ENCODE measurements at places on chromosomes 4 and X.

GRCh38 chrX:53281963-53282695 lies 745 bp upstream of the IQSEC2 start:
- peak; percentile 44 for DNase-seq

- no peak for DNase-seq
Measured at GRCh38 chrX:131264053-131264452, 25.1 kb downstream of the IGSF1 start.

DNA sequence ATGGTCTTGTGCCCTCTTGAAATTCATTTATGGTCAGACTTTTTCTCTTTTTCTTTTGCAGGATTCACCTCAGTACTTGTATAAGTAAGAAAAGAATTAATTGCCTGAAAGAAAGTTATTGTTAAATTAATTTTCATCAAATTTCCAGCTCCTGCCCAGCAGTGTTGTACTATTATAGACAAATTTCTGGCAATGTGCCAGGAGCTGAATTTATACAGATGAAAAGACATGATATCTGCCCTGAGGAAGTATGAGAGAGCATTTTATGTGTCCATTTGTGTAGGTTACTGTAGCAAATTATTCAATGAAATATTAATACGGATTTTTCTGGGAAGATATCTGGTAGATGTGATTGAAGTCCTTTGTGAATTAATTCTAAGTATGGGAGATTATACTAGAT lies 2371.5 kb upstream of the TENM3 start:
- no peak for DNase-seq

- peak; percentile 36 for DNase-seq
Measured at GRCh38 chr4:25938787-25939186, 24.8 kb downstream of the SMIM20 start.

DNA sequence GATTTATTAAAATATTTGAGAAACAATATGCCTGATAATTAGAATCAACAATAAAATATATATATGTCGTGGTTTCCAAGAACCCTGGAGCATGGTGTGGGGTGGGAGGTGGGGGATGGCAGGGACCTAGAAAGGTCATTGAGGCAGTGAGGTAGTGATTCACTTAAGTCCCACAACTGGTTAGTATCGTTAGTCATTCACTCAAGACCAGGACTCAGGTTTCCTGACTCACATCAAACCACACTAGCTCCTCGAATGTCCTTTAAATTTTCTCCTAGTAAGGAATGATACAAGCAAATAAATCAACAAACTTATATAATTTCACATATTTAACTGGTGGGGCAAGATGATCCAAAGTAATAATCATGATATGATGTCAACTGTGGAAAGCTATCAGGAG lies 158.8 kb upstream of the AADAT start:
- DNase-seq: peak; percentile 38

DNA sequence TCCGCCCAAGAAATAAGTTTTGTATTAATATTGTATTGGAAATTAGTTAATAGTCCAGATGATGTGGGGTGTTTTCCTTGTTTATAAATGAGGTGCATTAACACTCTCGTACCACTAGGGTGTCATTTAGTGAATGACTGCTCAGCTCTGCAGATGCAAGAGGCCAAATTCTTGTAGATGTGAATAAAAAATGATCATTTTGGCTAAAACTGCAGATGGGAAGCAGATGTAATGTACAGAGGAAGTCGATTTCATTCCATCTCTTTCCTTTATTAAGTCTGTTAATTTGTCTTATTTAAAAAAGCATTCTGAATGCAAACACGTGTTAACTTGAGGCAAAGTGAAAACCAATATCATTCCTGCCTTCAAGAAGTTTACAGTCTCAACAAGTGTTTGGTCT lies 108.1 kb downstream of the DHX15 start:
- DNase-seq: peak; percentile 60

DNA sequence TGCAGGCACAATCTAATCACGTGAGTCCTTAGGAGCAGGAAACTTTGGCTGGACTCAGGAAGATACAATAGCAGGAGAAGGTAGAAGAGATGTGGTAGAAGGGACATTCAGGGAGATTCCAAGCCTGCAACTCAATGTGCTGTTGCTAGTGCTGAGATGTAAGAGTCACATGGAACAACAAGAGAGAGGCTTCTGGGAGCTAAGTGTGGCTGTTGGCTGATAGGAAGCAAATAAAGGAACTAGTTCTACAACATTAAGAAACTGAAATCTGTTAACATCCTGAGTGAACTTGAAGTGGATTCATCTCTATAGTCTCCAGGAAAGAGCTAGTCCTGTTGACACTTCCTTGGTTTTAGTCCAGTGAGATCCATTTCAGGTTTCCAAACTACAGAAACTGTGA lies 1207.4 kb downstream of the ADGRL3 start:
- no peak for DNase-seq

- DNase-seq: no peak
Measured at GRCh38 chr4:17476853-17477252, 35.0 kb downstream of the QDPR start.

DNA sequence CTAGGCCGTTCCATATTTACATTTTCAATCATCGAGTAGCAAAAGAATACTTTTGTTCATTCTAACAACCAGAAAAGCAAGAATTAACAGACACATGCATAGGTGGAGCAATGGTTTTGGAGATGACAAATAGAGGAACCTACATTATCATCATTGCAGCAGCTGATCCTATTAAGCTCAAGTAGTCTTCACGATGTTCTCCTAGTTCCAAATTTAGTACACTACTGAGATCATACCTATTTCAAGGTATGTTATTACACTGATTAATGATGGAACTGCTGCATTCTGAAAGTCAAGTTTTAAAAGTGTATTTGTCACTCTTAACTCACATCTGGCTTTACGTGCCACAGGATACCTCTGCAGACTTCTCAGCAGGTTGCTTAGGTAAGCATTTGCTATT lies 87.4 kb downstream of the ADGRA3 start:
- DNase-seq: no peak

GRCh38 chr4:147388018-147388417 lies 92.9 kb upstream of the EDNRA start:
- peak; percentile 28 for DNase-seq

GRCh38 chr4:106718548-106718947 lies 317.6 kb downstream of the DKK2 start:
- DNase-seq: no peak

DNA sequence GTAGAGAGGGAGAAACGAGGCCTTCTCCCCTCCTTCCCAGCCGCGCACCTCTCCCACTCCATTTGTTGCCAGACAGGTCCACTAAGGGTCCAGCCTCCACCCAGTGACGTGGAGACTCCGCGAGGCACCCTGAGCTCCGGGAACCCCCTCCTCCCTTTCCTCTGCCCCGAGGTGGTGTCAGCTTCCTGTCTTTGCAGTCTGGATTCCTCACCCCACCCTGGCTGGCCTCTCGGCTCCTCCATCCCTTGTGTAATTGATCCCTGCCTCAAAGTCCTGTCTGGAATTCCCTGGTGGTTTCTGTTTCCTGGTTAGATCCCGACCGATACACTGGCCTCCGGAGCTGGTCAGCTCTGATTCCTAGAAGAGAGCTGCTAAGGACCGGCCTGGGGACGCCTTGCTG lies 105.9 kb upstream of the SCOC start:
- DNase-seq: peak; percentile 72

DNA sequence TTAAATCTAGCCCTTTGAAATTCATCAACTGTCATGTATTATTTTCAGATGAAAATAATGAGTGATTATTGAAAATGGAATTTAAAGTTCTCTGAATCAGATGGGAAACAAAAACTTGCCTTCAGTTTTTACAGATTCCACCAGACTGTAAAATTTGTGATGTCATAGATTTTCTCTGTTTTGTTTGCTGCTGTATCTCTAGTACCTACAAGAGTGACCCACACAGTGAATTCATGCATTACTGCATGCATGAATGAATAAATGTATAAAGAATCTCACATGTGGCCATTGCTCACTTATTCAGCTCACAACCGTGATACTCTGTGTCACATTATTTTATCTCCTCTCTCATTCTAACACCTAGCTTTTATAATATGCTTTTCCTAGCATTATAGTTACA lies 532.2 kb upstream of the AGA start:
- no peak for DNase-seq

- no peak for DNase-seq
Measured at GRCh38 chr4:5052726-5053425, 1.6 kb downstream of the STK32B start.

GRCh38 chrX:36963069-36963808 lies 44.9 kb upstream of the FAM47C start:
- DNase-seq: no peak

GRCh38 chrX:106007815-106008214 lies 30.7 kb downstream of the SERPINA7 start:
- DNase-seq: no peak

GRCh38 chr4:112058433-112058832 lies 86.8 kb upstream of the FAM241A start:
- peak; percentile 50 for DNase-seq

DNA sequence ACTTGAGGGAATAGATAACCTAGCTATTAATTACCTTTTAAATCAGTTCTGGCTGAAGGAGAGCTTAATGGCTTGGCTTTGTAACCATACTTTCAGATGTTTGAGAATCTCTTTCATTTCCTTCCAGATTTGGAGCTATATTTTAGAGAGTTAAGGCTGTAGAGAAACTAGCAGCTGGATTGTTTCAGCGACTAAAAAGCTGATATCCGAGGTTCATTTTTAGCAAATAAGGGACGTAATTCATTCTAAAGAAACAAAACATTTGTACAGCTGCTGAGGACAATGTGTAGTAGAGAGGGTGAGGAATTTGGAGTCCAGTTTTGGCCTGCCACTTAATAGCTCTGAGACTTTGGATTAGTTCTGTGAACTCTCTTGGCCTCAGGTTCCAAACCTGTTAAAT lies 12.2 kb downstream of the OSTC start:
- DNase-seq: no peak

DNA sequence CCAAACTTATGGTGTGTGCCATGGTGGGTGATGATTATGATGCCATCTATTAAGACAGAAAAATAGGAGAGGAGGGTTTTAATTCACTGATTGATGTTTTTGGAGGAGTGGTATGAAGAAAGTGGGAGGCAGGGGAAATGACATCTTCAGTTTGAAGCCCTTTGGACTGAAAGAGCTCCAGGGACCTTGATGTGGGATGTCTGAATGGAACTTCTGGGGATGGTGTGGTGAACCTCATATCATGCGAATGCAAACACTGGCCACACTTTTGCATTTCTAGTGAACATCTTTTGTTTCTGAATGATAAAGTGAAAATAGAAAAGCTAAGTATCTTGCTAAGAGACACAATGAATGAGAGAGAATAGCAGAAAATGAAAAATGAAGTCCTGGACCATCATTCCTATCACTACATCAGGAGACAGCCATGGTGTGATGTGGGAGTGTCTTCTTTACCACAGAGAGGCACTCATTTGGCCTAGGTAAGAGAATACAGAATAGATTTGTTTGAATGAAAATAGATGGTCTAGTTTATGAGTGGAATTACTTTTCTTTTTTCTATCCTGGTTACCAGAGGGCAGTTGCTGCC lies 123.5 kb downstream of the ZNF827 start:
- DNase-seq: no peak

DNA sequence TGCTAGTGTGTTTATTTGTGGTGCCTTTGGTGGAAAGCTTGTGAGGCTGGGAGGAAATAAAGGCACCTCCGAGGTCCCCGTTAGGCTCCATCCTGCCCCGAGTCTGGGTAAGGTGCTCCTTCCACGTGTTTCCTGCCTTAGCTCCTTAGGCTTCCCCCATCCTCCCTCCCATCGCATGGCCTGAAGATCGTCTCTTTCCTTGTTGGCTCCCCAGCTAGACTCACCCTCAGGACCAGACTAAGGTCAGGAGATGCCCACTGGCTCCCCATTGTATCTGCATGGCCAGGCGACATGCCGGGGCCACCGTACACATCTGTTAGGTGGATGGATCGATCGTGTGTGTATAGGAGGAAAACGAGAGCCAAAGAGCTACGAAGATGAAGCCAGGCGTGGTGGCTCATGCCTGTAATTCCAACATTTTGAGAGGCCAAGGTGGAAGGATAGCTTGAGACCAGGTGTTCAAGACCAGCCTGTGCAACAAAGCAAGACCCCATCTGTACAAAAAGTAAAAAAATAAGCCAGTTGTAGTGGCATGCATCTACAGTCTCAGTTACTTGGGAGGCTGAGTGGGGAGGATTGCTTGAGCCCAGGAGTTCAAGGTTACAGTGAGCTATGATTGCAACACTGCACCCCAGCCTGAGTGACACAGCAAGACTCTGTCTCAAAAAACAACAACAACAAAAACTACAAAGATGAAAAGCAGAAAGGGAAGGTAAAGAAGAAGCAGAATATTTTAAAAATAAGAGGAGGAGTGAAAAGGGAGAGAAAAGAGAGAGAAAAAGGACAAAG lies 53.7 kb downstream of the SEPSECS start:
- DNase-seq: no peak

- DNase-seq: no peak
Measured at GRCh38 chr4:147929746-147930145, 197.9 kb downstream of the ARHGAP10 start.

DNA sequence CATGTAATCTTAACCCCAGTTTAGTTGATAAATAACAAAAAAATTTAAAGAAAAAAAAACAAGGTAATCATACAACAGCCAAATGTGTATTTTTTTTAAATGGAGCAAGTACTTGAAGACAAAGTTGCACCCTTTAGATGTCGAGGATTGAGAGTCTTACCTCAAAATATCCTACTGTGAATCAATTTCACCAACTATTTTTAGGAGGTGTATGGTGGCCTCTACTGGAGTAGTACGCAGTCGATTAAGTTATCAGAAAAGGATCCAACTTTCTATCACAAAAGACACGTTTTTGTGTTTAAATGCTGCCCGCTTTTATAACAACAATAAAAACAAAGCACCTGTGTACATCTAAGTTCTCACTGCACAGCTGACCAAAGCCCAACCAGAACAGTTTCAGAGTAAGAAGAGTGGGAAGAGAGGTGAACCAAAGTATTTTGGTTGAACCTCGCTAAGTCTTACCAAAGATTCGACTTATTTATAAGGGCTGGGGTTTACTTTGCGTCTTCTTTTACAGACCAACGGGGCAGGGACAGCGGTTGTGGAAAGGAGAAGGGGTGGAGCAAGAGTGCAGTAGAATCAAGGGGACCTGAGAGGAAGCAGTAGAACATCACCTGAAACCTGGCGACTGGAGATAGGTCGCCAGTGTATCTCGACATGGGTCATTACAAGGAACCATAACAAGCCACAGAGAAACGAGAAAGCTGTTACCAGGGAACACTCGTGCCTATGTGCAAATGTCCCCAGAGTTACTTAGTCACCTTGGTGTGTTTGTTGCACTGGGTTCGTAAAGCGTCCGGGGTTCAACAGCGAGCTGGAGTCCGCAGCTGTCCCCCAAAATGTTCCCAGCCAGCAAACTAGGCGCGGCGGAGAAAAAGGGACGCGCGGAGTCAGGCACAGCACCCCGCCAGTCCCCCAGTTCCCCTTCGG lies 1.1 kb downstream of the RPS6KA6 start:
- DNase-seq: peak; percentile 0

- no peak for DNase-seq
Measured at GRCh38 chrX:4935846-4936245, 1222.4 kb upstream of the PRKX start.

- DNase-seq: peak; percentile 5
Measured at GRCh38 chr4:183396227-183396637, 48.2 kb upstream of the CDKN2AIP start.

- DNase-seq: peak; percentile 16
Measured at GRCh38 chr4:8688041-8688907, 95.7 kb downstream of the CPZ start.

- DNase-seq: no peak
Measured at GRCh38 chr4:172975651-172976229, 192.9 kb upstream of the GALNT7 start.
